Cardiac septum (tissue), 1 donor: ENCODE measurements at places on chromosomes 6 and 20. TPM values are rescaled to one million over a fixed set of nuclear protein-coding genes. Genes with fewer than 3 reads are reported as not detected.

- DNase-seq: no peak
Measured at GRCh38 chr6:8301502-8301901, 133.8 kb downstream of the SLC35B3 start.

DNA sequence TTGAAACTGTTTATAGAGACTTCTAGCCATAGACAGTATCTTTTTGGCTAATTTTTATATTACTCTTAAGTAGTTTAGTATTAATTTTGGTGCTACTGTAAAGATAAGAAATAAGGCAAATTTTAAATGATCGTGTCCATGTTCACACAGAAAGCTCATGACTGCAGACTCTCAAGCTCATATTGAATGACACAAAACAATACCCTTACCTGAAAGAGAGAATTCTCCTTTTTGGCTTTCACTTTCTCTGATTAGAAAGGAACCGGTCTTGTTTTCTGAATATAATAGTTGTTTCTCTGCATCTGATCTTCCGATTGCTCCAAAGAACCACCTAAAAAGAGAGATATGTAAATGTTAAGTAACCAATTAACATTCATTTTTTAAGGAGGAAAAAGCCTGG, 57.0 kb downstream of the FRK start:
- no peak for DNase-seq

DNA sequence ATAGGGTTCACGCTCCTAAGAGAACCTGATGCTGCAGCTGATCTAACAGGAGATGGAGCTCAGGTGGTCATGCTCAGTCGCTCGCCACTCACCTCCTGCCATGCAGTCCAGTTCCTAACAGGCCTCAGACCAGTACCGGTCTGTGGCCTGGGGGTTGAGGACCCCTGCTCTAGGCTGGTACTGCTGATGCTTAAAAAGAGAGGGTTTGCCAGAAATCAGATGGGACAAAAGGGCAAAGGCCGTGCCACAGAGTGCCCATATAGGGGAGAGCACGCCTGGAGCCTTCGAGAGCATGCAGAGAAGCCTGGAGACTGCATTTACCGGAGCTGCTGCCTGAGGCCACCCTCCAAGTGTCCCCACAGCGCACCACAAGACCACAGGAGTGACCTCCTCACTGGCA, 75.5 kb downstream of the PTPN1 start:
- no peak for DNase-seq

GRCh38 chr6:118876814-118877213, 17.1 kb upstream of the ASF1A start:
- DNase-seq: no peak

GRCh38 chr20:59767656-59768055, 163.3 kb downstream of the PHACTR3 start:
- DNase-seq: no peak

DNA sequence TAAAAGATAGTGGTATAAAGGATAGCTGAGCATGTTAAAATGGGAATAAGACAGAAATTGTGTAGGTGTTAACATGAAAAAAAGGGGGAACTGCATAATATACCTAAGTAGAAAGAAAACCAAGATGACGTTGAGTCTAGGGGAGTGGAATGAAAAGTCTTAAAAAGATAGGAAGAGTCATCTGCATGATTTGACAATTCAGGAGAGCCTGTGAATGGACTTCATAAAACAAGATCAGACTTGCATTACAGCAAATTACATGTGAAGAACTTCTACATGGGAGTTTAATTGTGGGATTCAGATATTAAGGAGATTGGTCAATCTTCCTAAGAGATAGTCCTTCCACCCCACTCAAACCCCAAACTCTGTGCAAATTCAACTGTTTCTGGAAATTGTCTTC, 85.5 kb downstream of the WASF1 start:
- no peak for DNase-seq

- DNase-seq: no peak
Measured at GRCh38 chr20:32271620-32272019, 5.8 kb upstream of the KIF3B start.

DNA sequence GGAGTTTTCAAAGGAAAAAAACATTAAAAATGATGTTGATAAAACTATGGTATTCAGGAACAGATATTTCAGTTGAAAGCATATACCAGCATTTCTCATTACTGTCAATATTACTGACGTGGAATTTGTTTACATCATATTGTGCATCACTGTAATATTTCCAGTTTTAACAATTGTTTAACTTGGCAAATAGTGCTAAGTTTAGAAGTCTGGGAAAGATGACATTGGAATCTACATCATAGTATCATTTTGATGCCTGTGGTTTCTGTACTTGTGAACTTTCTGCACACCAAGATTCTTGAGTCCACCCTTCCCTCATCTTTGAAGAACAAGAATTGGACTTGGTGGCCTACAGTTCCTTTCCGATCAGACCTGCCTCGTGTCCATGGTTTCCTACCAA, 98.1 kb downstream of the RALGAPA2 start:
- DNase-seq: no peak

DNA sequence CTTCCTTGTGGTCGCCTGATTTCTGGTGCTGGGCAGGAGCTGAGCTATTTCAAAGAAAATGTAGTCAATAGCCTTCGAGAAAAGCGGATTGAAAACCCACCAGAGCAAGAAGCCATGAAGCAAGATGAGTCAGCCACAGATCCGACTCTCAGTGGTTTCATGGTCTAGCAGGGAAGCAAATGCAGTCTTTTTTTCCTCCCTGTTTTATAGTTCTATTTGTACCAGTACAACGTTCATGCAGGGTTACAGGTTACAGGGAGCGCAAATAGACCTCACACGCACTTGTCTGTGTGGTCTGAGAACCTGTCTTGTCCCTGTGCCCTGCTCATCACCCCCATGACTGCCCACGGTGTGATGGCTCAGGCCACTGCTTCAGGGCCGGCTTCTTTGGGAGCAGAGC, 309.8 kb upstream of the SUPT3H start:
- no peak for DNase-seq

DNA sequence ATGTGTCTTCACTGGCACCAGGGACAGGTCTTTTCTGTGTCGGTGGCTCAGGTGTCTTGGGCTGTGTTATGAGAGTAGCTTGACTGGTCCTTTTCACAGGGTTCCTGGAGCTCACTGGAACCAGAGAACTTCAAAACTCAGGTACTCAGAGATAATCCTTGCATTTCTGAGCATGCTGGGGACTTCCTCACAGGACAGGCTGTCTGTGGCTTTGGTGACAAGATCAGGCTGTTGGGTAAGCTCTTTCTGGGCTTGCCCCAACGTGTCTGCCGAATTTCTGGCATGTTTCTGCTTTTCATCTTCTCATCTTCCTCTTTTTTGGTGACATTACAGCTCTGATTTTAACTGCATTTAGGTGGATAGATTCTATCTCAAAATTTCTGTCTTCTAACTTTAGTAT, 270.0 kb downstream of the CDH26 start:
- no peak for DNase-seq

DNA sequence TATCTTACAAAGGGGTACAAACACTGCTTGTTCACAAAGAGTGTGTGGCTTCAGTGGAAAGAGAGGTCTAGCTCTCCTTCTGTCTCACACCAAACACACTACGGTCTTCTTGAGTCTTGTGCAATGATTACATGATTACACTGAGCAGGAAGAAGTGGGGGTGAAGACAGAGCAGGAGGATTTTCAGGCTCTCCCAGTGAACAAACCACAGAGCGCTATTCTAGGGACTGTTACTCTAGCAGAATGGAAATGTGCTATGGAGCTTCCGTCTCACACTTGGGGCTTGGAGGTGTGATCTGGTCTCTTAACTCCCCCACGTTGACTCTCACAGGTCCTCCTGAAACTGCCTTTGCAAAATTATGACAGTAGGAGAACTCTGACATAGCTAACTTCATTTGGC, 203.4 kb downstream of the MYLK4 start:
- no peak for DNase-seq

DNA sequence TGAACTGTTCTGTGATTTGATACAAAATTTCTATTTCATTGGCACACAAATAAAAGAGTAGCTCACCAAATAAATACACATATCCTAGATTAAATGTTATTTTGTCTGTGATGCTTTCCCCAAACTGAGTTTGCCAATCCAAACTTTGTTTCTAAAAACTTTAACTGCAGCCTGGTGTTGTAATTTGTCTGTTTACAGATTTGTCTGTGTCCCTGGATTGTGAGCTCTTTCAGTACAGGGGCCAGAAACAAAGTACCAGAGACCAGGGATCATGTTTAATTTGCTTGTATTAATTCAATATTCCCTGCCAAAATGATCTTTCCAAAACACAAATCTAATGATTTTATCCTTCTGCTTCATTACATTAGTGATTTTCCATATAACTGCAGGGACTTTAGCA, 1044.6 kb upstream of the GJE1 start:
- DNase-seq: no peak

DNA sequence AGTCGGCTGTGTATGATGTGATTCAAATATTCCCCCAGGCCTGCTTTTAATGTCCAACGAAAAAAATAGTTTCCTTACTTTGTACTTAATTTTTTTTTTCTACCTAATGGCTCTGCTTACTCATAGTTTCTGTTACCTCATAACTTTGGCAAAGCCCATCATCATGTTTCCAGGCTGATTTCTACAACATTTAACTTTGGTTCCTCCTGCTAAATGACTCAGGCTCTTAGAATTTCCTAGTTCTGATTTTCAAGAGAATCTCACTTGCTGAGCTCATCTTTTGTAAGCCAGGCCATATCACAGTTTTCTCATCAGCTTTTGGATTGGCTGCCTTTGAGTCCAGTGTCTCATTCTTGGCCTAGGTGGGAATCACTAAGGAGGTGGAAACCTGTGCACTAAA, 323.1 kb downstream of the HDGFL1 start:
- DNase-seq: no peak

Gene PLCB1
- total RNA-seq: 7.3 TPM

Gene DHX35
- 11.4 TPM for total RNA-seq

Gene NKAIN2
- total RNA-seq: 0.30 TPM

Gene RALGAPA2
- total RNA-seq: 22.5 TPM

Gene SEMG1
- not detected for total RNA-seq

Gene LPA
- total RNA-seq: not detected

Gene SLC44A4
- not detected for total RNA-seq

Gene CLVS2
- total RNA-seq: not detected

Gene GRM4
- total RNA-seq: not detected

Gene EYS
- total RNA-seq: 0.24 TPM
